ENCODE measurements at places on chromosomes 11 and 22.

DNA sequence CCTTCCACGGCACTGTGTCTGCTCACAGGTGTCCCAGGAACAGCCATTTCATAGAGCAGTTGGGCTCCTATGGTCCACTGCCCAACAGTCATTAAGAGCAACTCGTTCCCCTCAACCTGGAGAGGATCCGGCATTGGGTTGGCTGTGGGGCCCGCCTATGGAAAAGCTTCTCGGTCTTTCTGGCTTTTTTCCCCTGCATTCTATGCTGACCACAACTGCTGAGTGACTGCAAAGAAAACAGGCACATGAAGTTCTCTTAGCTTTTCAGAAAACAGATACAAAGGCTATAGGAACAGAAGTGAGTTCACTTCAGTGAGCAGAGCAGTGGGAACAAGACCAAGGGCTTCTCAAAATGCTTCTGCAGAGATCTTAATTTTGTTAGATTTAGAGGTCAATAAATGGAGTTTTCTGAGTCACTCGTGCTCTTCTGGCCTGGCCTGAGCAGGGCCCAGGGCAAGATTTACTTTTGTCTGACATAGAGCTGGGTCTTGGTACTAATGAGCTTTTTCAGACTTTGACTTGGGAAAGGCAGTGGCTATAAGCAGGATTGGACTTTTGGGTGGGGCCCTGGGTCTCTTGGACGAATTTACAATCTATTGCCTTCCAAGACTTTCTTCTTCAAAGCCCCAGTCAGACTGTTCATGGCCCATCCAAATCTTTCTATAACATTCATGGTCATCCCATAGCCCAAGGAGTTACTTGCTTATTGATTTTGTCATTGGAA, 13.6 kb upstream of the APOL5 start:
- no peak for DNase-seq

DNA sequence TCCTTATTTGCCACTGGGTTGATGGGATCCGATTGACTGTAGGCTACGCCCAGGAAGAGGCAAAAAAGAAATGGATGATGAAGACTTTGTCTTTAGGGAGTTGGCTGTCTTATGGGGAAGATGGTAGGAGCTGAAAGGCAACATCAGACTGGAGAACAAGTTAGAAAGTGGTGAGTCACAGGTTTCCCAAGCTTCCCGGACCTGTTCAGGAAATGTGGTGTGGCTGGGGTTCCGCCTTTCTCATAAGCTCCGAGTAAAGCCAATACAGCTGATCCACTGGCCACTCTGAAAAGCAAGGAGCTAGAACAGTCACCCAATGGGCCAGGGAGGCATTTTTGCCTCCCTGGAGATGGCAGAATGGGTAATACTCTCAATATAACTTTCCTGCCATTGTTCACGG, 194.5 kb downstream of the SNX19 start:
- DNase-seq: no peak

- no peak for DNase-seq
These were observed 2.8 kb downstream of the CARD10 start for GRCh38 chr22:37516456-37516855.

DNA sequence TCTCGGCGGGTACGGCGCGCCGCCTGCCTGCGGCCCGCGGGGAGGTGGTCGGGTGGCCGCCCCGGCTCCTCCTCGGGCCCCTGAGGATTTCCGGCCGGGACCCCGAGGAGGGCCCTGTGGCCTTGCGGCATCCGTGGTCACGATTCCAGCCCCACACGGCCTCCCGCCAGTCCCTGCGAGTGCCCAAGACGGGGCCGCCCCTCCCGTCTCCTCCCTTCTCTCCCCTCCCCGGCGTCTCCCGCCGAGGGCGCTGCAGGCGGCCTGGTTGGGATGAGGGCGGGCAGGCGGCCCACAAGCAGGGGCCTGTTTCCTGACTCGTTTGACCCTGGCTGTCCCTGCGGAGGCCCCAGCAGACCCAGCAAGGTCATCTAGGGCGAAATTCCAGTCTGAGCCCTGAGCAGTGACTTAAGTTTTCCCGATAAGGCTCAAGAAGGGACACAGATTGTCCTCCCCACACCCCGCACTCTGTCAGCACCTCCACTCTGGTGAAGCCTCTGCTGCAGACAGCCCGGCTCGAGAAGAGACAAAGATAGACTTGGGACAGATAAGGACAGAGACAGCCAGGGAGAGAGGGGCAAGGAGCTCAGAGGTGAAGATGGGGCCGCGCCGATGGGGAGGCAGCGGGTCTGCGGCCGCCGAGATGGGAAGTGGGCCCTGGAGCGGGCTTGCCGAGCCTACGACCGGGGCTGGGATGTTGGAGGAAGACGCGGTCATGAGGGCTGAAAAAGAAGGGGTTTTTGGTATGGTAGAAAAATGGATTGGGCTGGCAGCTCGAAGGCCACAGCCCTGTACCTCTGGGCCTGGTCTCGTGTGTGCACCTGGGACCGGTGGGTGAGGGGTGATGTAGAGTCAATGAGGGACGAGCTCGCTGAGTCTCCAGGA, 95.0 kb downstream of the SWAP70 start:
- peak; percentile 41 for DNase-seq

- DNase-seq: no peak
These were observed 530.2 kb downstream of the SOX6 start for GRCh38 chr11:15825976-15826650.

GRCh38 chr11:34086554-34087283, 18.7 kb upstream of the NAT10 start:
- DNase-seq: no peak

- DNase-seq: no peak
These were observed 15.3 kb downstream of the PTS start for GRCh38 chr11:112241486-112241885.

- DNase-seq: no peak
These were observed 105.4 kb upstream of the PITPNB start for GRCh38 chr22:28024422-28024888.

- no peak for DNase-seq
These were observed 299.7 kb downstream of the ST3GAL4 start for GRCh38 chr11:126654886-126655806.

DNA sequence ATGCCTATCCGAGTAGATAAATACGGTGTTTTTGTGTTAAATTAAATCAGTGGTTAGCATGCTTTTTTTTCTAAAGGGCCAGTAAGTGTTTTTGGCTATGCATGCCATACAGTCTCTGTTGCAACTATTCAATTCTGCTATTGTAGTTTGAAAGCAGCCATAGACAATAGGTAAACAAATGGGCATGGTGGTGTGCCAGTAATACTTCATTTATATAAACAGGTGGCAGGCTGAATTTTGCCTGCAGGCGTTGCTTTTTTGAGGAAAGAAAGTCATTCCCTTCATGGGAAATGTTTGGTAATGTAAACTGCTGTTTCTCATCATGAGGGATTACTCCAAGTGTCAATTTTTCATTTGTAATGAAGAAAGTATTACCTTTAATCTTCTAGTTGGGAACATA, 106.5 kb downstream of the TMEM135 start:
- DNase-seq: no peak

All from stimulated activated CD4-positive, alpha-beta T cell treated with anti-CD3 and anti-CD28 coated beads, Interleukin-2, amount 100 ng/mL, for 48 hours (primary cell).